ENCODE measurements at places on chromosomes 7 and 10.

DNA sequence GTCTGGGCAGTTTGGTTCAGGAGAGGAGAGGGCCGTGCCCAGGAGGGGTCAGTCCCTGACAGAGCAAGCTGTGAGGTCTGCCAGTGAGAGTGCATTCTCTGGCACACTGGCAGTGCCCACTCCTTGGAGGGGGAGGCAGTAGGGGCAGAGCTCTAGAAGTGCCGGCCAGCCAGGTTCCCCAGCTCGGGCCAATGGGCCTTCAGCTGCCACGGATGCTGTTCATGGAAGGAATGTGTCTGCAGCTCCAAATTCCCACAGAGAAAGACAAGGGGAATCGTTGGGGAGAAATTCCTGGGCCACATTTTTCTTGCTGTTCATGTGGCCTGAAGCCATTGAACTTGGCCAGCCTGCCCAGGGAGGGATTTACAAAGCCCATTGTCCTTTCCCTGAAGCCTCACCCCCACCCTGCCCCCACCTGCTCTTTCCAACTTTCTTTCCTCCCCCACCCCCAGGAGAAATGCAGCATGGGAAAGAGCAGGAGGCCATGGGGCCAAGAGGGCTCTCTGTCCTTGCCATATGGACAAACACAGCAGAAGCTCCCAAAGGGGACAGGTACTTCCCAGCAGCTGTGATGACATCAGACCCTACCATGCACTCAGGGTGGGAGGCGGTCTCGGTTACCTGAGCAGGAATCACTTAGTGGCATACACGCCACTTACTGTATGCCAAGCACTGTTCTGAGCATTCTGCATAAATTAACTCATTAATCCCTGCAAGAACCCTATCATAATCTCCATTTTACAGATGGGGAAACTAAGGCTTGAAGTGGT lies 70.7 kb downstream of the ARHGAP22 start:
- no peak for DNase-seq

GRCh38 chr7:140058517-140058916 lies 4.2 kb downstream of the PARP12 start:
- no peak for DNase-seq

DNA sequence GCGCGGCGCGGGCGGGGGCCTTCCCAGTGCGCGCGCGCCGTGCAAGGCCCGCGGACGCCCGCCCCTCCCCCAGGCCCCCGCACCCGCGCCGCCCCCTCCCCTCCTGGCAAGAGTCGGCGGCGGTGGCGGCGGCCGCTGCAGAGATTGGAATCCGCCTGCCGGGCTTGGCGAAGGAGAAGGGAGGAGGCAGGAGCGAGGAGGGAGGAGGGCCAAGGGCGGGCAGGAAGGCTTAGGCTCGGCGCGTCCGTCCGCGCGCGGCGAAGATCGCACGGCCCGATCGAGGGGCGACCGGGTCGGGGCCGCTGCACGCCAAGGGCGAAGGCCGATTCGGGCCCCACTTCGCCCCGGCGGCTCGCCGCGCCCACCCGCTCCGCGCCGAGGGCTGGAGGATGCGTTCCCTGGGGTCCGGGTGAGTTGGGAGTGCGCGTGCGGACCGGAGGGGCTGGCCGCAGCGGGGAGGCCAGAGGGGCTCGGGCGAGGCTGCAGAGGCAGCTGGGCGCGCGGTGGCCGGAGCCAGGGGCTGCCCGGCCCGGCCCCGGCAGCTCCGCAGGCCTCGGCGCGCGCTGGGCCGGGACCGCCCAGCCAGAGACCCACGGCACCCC lies at the start of gene BMPR1A:
Gene BMPR1A (plus strand): TSS at position 109 of the 602 bp plus-strand sequence. CDS start 119,400 bp downstream, outside the sequence.
- DNase-seq, result peak; percentile 93

- DNase-seq, result peak; percentile 26
Measured at GRCh38 chr7:35828817-35829216, 28.0 kb downstream of the SEPTIN7 start.

DNA sequence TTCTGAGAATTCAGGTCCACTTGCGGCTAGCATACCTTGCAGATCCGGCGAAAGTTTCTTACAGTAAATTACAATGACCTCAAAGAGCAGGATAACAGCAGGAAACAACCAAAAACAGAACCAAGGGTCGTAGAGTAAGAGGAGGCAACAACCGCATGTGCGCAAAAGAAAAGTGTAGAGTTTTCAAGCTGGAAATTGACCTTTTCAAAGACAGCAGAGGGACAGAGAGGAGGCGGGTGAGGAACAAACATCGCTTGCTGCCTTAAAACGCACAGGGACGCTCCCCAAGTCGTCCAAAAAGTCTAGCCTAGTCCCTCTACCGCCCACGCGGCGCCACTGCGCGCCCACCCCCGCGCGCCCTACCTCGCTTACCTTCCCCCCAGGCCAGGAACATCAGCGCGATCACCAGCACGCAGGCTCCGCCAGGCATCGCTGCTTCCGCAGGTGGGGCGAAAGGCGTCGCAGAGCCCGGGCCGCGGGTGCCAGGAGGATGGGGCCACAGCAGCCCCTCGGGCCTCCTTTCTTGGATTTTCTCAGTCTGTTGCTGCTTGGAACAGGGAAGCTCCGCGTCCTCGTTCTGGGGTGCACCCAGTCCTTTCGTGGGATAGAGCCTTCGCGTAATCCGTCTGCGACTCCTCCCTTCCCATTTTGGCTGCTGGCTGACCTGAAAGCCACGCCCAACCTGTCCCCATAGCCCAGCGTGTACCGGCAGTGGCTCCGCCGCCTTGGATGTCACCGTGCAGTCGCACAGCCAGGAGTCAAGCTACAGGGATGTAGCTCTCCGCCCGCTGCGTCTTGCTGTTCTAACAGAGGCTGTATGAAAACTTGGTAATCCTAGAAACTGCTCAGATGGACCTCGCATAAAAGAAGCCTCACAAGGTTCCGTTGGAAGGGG lies at the start of gene VWDE:
Gene VWDE (minus strand): TSS at position 579 of the 895 bp plus-strand sequence. CDS start 149 bp downstream, at position 430.
- peak; percentile 57 for DNase-seq

- DNase-seq, result no peak
Measured at GRCh38 chr7:52911795-52912194, 123.6 kb upstream of the POM121L12 start.

DNA sequence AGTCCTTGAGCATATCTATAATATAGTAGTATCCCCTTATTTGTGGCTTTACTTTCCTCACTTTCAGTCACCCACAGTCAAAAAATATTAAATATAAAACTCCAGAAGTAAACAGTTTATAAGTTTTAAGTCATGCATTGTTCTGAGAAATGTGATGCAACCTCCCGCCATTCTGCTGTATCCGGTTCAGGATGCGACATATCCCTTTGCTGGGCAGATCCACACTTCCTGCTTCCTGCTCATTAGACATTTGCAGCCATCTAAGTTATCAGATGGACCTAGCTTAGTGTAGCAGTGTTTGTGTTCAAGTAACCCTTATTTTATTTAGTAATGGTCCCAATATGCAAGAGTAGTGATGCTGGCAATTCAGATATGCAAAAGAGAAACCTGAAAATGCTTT lies 38.9 kb upstream of the BMS1 start:
- DNase-seq, result no peak

GRCh38 chr10:1706711-1707110 lies 30.6 kb downstream of the ADARB2 start:
- DNase-seq, result no peak

DNA sequence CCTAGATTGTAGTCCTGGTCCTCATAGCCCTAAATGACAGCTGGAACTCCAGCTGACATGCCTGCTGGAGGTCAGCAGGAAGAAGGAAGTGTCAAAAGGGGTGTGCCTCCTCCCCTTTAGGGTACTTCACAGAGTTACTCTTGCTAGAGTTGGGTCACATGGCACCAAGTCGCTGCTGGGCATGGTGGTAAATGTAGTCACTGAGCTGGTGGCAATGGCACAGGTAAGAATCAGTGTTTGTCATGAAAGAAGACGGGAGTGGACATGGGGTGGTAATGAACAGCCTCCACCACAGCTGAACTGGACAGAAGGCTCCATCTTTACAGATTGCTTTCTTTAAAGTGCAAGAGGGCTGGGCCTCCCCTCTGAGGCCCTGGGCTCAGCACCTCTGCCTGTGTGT lies 122.3 kb downstream of the ACTR3B start:
- DNase-seq, result no peak

GRCh38 chr7:136102881-136103280 lies 125.7 kb upstream of the MTPN start:
- DNase-seq, result no peak

DNA sequence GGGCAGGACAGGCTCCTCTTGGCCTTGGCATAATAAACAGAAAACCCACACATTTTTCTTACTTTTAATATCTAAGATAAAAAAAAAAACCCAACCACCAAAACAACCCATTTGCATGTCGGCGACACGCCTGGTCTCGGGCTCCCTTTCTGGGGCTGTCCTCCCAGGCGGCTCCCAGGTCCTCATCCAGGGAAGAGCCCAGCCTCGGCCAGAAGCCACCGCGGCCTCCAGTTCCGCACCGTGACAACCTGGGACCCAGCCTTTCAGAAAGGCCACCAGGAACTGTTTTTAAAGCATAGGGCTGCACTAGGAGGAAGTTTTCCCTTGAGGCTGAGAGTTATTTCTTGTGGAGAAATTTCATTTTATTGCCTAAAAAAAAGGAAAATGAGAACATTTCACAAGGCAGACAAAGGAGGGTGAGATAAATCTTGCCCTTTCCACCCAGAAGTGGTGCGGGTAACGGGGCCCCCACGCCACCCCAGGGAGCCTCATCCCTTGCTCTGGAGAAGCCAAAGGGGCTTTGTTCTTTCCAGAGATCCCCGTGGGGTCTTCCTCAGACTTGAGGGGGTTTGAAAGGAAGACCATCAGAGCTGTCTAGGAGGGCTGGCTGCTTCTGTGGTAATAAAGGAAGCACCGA lies 39.2 kb upstream of the MKRN1 start:
- no peak for DNase-seq

DNA sequence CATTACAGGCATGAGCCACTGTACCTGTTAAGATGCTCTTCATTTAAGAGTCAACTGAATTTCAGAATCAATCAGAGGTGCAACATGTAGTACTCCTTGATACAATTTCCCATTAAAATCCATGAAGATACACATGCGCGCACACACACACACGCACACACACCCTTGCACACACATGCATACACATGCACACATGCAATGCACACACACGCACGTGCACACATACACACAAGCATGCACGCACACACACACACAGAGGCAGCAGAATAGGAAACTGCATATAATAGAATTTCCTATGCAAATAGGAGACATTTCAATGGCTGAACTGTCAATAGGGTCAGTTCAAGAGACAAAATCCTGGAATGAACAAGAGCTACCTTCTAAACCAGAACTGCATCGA lies 192.6 kb downstream of the CALN1 start:
- DNase-seq, result no peak

GRCh38 chr7:106625678-106626301 lies 35.2 kb downstream of the CCDC71L start:
- DNase-seq, result no peak

DNA sequence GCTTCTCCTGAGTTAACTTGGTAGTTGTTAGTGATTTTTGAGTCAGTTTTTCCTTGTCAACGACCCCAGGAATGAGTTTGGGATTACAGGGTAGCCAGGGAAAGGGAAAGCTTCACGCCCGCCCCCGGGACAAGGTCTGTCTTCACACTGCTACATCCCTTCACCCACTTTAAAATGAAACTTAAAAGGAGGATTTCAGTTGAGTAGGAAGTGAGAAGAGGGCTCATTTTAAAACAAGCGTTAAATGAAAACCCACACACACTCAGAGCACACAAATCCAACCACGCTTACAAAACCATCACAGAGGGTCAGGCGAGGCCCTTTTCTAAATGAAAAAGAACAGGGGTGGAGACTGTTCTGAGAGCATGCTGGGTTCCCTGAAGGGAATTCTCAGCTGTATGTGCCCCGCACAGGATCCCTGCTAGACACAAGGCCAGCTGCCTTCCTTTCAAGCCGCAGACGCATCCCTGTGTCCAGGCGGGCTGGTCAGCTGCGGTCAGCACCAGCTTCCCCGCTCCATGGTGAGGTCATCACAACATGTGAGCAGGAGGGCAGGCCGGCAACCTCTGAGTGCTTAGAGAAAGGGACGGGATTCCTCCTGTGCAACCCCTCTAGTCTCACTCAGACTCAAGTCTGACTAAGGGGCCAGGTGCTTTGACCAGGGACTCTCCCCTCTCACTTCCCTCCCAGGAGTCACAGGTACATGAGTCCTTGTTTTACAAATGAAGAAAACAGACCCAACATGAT lies 111.8 kb downstream of the EGFR start:
- peak; percentile 95 for DNase-seq

- DNase-seq, result no peak
Measured at GRCh38 chr10:127612-128432, 7.4 kb upstream of the ZMYND11 start.

GRCh38 chr7:110170841-110171240 lies 920.1 kb upstream of the LRRN3 start:
- no peak for DNase-seq

- peak; percentile 32 for DNase-seq
Measured at GRCh38 chr10:98446151-98446660, 529 bp downstream of the HPS1 start.

DNA sequence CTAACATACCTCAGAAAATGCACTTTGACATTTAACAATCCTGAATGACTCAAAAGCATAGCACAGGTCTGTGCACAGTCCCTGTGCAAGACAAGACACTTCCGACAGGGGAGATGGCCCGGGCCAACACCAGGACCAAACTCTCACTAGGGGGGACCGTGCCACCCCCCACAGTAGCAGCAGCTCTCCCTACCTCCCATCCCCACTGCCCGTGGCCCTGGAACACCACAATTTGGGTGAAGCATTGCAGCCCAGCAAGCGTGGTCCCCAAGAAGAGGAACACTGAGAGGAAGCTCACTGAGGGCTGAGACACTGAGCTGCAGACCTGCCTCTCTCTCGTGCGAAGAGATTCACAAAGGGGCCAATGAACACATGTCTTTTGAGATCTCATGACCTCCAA lies 26.0 kb downstream of the PTPRN2 start:
- no peak for DNase-seq

- no peak for DNase-seq
Measured at GRCh38 chr7:105675934-105676371, 94.7 kb upstream of the EFCAB10 start.

GRCh38 chr10:101776161-101776817 lies 375 bp upstream of the FGF8 start:
- no peak for DNase-seq

GRCh38 chr7:150716368-150716767 lies at the start of gene GIMAP1:
TSS of gene GIMAP1 (plus strand) at chr7:150716613. CDS start at chr7:150719048, 2,435 bp downstream.
- no peak for DNase-seq

- no peak for DNase-seq
Measured at GRCh38 chr7:81414411-81414810, 355.4 kb downstream of the HGF start.

GRCh38 chr7:135828604-135829003 lies 80.0 kb upstream of the FAM180A start:
- no peak for DNase-seq

DNA sequence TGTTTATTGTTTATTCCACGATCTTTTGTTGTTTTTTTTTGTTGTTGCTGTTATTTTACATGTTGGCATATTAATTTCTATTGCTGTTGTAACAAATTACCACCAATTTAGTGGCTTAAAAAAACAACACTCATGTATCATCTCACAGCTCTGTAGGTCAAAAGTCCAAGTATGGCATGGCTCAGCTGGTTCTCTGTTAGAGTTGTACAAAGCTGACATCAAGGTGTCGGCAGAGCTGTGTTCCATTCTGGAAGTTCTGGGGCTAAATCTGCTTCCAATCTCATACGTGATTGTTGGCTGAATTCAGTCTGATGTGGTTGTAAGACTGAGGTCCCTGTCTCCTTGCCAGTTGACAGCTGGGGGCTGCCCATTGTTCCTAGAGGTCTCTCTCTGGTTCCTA lies 60.2 kb upstream of the FAM133B start:
- no peak for DNase-seq

GRCh38 chr7:32958046-32959025 lies 1.1 kb downstream of the FKBP9 start:
- DNase-seq, result peak; percentile 22

GRCh38 chr10:117218654-117219053 lies 21.4 kb downstream of the KCNK18 start:
- no peak for DNase-seq

- DNase-seq, result peak; percentile 95
Measured at GRCh38 chr10:8584666-8585065, 530.2 kb downstream of the GATA3 start.

Measured in kidney tubule cell (primary cell).